BJ (cell line): ENCODE measurements at places on chromosomes 2 and 18. TPM values are rescaled to one million over a fixed set of nuclear protein-coding genes. Genes with fewer than 3 reads are reported as not detected.

GRCh38 chr18:79785831-79786230, 11.9 kb upstream of the KCNG2 start:
- no peak for DNase-seq

GRCh38 chr2:214311031-214311533, 99.8 kb upstream of the VWC2L start:
- no peak for DNase-seq

- no peak for DNase-seq
These were observed 100.5 kb upstream of the ODC1 start for GRCh38 chr2:10548626-10549025.

CHRNG gene
- not detected in 2 replicates for polyA plus RNA-seq

ADD2 gene
- polyA plus RNA-seq, result not detected in 2 replicates

MFSD6 gene
- polyA plus RNA-seq, result 11.8 and 14.4 TPM in 2 replicates
